Inflammatory macrophage treated with lipopolysaccharide for 4 hours (primary cell): ENCODE measurements at places on chromosomes 4 and X.

DNA sequence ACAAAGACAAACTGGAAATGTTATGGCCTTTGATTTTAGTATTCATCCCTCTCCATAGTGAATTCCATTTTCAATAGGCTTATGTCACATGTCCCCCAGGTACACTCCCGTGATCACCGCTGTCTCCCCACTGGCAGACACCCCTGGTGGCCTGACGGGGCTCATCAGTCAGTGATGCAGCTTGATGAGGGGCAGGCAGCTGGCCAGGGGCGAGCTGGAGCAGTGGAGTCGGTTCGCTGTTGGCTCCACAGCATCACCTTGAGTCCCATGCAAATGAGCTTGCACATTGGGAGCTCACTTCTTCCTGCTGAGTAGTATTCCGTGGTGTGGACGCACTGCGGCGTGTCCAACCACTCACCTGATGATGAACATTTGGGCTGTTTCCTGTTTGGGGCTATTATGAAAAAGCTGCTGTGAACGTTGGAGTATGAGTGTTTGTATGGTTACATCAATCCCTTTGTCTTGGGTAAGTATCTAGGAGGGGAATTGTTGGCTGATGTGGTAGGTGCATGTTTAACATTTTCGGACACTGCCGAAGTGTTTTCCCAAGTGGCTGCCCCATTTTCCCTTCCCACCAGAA lies 5.2 kb downstream of the TREX2 start:
- DNase-seq, result no peak

- peak; percentile 18 for DNase-seq
Observed at GRCh38 chrX:85244450-85245211, 840 bp downstream of the ZNF711 start.

GRCh38 chr4:152591876-152592275 lies 56.0 kb upstream of the FBXW7 start:
- DNase-seq, result no peak

DNA sequence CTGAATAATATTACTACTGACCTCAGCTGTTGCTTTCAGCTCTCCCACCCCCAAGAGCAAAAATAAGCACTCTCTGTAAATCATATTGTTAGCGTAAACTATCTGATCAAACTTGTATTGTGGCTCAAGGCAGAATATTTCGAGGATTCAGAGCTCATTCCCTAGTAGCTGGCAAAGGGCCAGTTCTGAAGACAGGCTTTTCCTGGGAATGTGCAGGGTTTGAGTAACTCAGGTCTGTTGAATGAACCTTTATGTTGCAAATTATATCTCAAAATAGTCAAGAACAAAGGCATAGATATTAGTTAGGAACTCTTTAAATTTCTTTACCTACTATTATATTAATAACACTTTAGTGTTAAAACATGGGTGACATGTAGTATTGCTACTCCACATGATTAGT lies 454.9 kb downstream of the CCSER1 start:
- no peak for DNase-seq
